Dermis lymphatic vessel endothelial cell (primary cell): ENCODE measurements at places on chromosomes 5 and 9. TPM values are rescaled to one million over a fixed set of nuclear protein-coding genes. Genes with fewer than 3 reads are reported as not detected.

The IFNA13 gene
- not detected in 2 replicates for total RNA-seq

The ANKRD31 gene
- under 0.01 TPM in 2 replicates for total RNA-seq

The GOLM1 gene
- 12.2 and 26.6 TPM in 2 replicates for total RNA-seq

The ZNG1C gene
- 13.1 and 20.7 TPM in 2 replicates for total RNA-seq

The LRRC19 gene
- total RNA-seq: not detected in 2 replicates

The GHR gene
- total RNA-seq: 5.1 and 6.6 TPM in 2 replicates

The F12 gene
- 0.54 and 0.77 TPM in 2 replicates for total RNA-seq

The GRXCR2 gene
- total RNA-seq: not detected in 2 replicates

The FOXD4L6 gene
- total RNA-seq: under 0.01 TPM in 1 of 2 replicates, not detected in the other

The BARHL1 gene
- total RNA-seq: not detected in 2 replicates

The BAAT gene
- total RNA-seq: under 0.01 TPM in 1 of 2 replicates, not detected in the other

The SLC25A2 gene
- total RNA-seq: 0.09 and 0.22 TPM in 2 replicates

The FRMD3 gene
- 3.3 and 3.7 TPM in 2 replicates for total RNA-seq

The SLC34A3 gene
- total RNA-seq: not detected in 2 replicates

The KCNV2 gene
- not detected in 2 replicates for total RNA-seq

The CBY3 gene
- 0.09 and 0.43 TPM in 2 replicates for total RNA-seq

The DBH gene
- total RNA-seq: not detected in 2 replicates

The PDZD2 gene
- 0.26 and 0.33 TPM in 2 replicates for total RNA-seq

The GFPT2 gene
- 0.34 and 1.2 TPM in 2 replicates for total RNA-seq

The DDX41 gene
- total RNA-seq: 65.1 and 72.5 TPM in 2 replicates

The GARIN3 gene
- not detected in 2 replicates for total RNA-seq

The CDH18 gene
- total RNA-seq: not detected in 2 replicates

The SLC45A2 gene
- total RNA-seq: 0.11 TPM in 1 of 2 replicates, not detected in the other

The SMIM33 gene
- total RNA-seq: not detected in 2 replicates

The PRSS3 gene
- 1.1 and 2.1 TPM in 2 replicates for total RNA-seq

The CENPH gene
- 2.9 and 6.7 TPM in 2 replicates for total RNA-seq

The C6 gene
- not detected in 2 replicates for total RNA-seq
